Memory B cell (primary cell): ENCODE measurements at places on chromosomes 1 and 21.

DNA sequence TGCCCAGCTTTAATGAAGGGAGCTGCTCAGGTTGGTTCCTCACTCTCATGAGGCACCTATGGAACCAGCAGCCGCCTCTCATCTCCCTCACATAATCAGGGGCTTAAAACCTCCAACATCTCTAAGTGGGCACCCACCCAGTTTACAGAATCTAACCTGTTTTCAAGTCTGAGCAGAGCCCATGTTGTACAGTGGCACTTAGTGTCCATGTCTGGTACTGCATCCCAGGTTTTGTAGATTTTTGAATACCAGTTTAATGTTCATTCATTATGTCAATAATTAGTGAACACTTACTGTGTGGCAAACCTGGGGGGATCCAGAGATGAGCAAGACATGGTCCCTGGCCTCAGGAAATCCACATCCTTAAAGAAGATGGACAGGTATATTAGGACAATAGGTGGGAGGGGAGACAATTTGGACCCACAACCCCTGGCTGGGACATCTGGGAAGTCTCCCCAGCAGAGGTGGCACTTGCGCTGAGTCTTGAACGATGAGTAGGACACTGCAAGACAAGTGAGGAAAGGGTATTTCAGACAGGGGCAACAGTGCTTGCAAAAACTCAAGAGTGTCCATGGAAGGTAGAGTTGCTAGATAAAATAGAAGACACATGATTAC, 83.3 kb downstream of the LACTBL1 start:
- no peak for DNase-seq

DNA sequence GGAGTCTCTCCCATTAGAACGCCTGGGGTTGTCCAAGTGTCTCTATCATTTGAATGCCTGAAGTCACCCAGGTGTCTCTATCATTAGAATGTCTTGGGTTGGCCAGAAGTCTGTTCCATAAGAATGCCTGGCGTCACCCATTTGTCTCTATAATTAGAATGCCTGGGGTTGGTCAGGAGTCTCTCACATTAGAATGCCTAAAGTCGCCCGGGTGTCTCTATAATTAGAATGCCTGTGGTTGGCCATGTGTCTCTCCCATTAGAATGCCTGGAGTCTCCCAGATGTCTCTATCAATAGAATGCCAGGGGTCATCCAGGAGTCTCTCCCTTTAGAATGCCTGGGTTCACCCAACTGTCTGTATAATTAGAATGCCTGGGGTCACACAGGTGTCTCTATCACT, 54.5 kb downstream of the RNF187 start:
- DNase-seq, result no peak

DNA sequence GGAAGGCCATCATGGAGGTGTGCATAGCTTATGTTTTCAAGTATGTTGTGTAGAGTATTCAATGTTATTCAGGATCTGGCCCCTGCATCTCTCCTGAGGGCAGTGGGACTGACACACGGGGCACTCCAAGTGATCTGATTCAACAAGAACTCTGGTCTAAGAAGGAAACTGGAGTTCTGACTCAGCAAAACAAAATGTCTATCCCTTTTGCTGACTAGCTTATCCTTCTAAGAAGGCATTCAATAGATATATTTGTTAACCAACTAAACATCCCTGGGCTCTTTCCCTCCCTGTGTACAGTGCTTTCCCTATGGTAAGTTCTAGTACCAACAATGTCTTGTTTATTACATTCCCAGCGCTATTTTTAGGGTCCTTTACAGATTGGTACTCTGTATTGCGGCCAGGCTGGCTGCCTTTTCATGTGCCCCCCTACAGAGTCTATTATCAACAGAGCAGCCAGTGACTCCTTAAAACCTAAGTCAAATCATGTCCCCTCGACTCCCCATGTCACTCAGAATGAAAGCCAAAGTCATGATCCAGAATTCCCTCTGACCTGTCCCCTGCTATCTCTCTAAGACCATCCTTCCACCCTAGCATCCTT, 304.9 kb downstream of the KCNH1 start:
- no peak for DNase-seq

- DNase-seq, result no peak
Observed at GRCh38 chr1:72937905-72938304, 655.6 kb upstream of the NEGR1 start.

DNA sequence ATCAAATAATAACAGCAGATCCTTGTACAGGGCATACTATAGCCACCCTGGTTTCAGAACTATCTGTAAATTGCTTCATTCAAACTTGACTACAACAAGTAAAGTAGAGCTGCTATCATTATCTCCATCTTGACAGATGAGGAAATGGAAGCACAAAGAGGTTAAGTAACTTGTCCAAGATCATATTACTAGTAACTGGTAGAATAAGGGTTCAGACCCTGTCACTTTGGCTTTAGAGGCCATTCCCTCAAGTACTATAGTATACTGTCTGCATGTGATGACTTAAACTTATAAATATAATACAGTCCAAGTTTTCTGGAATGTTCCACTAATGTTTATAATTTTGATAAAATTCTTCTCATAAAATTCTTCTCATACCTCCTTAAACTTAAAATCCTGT, 24.8 kb downstream of the PGM1 start:
- DNase-seq, result no peak

DNA sequence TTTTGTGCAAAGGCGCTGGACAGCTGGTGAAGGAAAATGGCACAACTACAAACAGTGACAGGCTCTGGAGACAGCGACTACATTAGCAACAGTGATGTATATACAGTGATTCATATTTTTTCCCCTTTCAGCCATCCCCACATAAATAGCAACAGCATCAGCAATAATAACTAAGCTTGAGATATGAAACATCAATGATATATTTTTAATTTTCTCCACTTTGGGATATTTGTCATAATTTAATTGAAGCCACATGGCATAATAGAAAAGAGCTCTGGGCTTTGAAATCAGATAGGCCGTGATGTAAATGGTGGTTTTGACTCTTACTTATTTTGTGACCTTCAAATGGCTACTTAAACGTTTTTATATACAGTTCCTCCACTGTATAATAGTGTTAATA, 764.3 kb upstream of the PRMT6 start:
- no peak for DNase-seq

DNA sequence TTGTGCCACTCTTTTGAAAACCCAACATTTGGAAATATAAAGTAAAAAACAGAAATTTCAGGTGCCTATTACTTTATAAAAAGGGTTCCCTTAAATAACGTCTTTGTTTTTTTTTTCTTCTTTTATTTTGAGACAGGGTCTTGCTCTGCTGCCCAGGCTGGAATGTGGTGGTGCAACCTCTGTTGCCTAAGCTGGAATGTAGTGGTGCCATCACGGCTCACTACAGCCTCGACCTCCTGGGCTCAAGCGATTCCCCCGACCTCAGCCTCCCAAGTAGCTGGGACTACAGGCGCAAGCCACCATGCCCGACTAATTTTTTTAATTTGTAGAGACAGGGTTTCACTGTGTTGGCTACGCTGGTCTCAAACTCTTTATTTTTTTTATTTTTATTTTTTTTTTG, 110.2 kb upstream of the HNRNPU start:
- no peak for DNase-seq

GRCh38 chr1:36836196-36836883, 198.0 kb downstream of the GRIK3 start:
- DNase-seq, result no peak

GRCh38 chr1:155192346-155193274, 15.1 kb downstream of the THBS3 start:
- DNase-seq, result no peak

DNA sequence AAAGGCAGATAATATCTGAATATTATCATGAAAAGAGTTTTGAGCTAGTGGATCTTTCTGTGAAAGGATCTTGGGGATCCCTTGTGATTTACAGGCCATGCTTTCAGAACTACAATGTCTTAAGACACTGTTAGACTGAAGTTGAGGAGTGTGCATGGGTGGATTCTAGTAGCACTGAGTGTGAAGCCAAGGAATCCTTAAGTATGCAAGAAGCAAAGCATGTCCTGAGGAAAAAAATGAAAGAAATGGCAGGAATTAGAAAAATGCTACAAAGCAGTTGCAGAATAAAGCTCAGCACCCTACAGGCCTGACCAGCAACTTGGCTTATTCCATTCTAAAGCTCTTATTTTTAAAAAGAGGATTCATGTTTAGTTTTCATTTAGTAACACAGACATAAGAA, 11.9 kb downstream of the STX6 start:
- no peak for DNase-seq

DNA sequence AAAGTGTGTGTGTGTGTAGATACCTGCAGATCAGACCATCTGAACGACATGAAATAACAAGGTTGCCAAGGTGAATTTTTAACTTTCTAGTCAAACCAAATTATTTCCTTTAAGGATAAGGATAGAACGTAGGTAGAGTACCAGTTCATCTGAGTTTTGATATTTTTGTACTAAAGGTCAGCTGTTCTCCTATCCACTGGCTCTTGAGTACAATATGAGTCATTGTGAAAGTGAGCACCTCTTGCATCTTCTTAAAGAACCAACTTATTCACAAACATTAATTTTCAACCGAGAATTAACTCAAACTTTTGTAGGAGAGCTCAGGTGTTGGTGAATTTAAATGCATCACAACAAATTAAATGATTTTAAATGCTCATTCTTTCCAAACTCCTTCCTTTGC, 71.5 kb downstream of the IFI44 start:
- DNase-seq, result no peak

GRCh38 chr1:78676993-78677392, 27.4 kb downstream of the IFI44 start:
- no peak for DNase-seq
